ENCODE measurements at places on chromosomes 6 and 20.

- H3K4me3 ChIP-seq, result no peak overlapping the region
- no peaks in the 10 kb centered on the region for H3K36me3 ChIP-seq
- DNase-seq, result no peak
- no peak overlapping the region for H3K27ac ChIP-seq
- H3K4me1 ChIP-seq, result peaks cover 8% of the 10 kb centered on the region
- H3K27me3 ChIP-seq, result no peaks in the 10 kb centered on the region
These were observed 120.8 kb upstream of the BCLAF1 start for GRCh38 chr6:136410201-136411024.

GRCh38 chr20:3222635-3223600 lies 13.6 kb downstream of the ITPA start:
- H3K36me3 ChIP-seq, result no peaks in the 10 kb centered on the region
- peaks cover 25% of the 10 kb centered on the region for H3K4me1 ChIP-seq
- DNase-seq, result peak; percentile 66
- peak overlapping the region; percentile 39 for H3K27ac ChIP-seq

DNA sequence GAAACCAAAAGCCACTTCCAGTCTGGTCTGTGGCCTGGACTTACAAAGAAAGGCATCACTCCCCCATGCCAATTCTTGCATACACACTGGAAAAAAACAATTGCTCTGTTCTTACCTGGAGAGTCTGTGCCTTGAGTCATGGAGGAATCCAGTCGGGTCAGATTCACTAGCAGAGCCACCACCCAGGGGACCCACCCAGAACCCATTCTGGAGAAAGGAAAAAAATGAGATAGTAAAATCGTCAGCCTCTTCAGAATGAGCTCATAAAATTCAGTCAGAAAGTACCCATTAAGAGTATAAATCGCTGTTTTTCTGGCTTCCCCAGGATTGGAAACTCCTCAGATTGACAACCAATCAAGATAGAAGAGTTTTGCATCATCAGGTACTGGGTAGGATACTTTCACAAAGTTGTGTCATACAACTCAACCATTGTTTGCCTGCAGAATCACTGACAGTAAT lies at the start of gene HLA-DOB:
TSS of gene HLA-DOB (minus strand) at position 257 of the 459 bp plus-strand sequence. CDS start at position 206, 51 bp downstream.
- no peaks in the 10 kb centered on the region for H3K27me3 ChIP-seq
- peaks cover 81% of the 10 kb centered on the region for H3K4me1 ChIP-seq
- H3K27ac ChIP-seq, result peak within 1 kb of the TSS; percentile 97
- peaks cover 24% of the 10 kb centered on the region for H3K36me3 ChIP-seq

GRCh38 chr6:83546636-83547035 lies 34.3 kb downstream of the PRSS35 start:
- no peak overlapping the region for H3K27ac ChIP-seq
- peaks cover 15% of the 10 kb centered on the region for H3K36me3 ChIP-seq
- peaks cover 14% of the 10 kb centered on the region for H3K27me3 ChIP-seq
- no peak for DNase-seq
- no peak overlapping the region for H3K4me3 ChIP-seq

DNA sequence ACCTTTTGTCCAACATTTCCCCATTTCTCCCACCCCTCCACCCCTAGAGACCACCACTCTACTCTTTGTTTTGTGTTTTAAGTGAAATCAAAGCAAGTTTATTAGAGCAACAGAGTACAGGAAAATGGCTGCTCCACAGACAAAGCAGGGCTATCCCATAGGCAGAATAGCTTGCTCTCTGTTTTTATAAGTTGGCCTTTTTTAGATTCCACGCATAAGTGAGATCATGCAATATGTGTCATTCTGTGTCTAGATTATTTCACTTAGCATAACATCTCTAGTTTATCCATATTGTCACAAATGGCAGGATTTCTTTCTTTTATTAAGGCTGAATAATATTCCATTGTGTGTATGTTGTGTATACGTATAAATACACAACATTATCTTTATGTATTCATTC lies 30.1 kb upstream of the SMLR1 start:
- no peak overlapping the region for H3K4me3 ChIP-seq
- no peak for DNase-seq
- no peak overlapping the region for H3K27ac ChIP-seq
- no peaks in the 10 kb centered on the region for H3K27me3 ChIP-seq
- H3K4me1 ChIP-seq, result no peaks in the 10 kb centered on the region
- H3K36me3 ChIP-seq, result no peaks in the 10 kb centered on the region

- H3K4me3 ChIP-seq, result peak overlapping the region; percentile 49
- no peaks in the 10 kb centered on the region for H3K36me3 ChIP-seq
- H3K27me3 ChIP-seq, result no peaks in the 10 kb centered on the region
- H3K27ac ChIP-seq, result peak overlapping the region; percentile 63
These were observed 81.8 kb downstream of the KIF16B start for GRCh38 chr20:16491294-16491905.

- H3K4me3 ChIP-seq, result peak overlapping the region; percentile 71
- no peaks in the 10 kb centered on the region for H3K27me3 ChIP-seq
- H3K36me3 ChIP-seq, result no peaks in the 10 kb centered on the region
- no peak for DNase-seq
These were observed 58.0 kb downstream of the ZNF292 start for GRCh38 chr6:87213364-87213763.

- H3K27ac ChIP-seq, result no peak overlapping the region
- peaks cover 18% of the 10 kb centered on the region for H3K36me3 ChIP-seq
- no peak overlapping the region for H3K4me3 ChIP-seq
- H3K27me3 ChIP-seq, result peaks cover 25% of the 10 kb centered on the region
- no peak for DNase-seq
These were observed 121.6 kb upstream of the RALGAPA2 start for GRCh38 chr20:20834008-20834407.

DNA sequence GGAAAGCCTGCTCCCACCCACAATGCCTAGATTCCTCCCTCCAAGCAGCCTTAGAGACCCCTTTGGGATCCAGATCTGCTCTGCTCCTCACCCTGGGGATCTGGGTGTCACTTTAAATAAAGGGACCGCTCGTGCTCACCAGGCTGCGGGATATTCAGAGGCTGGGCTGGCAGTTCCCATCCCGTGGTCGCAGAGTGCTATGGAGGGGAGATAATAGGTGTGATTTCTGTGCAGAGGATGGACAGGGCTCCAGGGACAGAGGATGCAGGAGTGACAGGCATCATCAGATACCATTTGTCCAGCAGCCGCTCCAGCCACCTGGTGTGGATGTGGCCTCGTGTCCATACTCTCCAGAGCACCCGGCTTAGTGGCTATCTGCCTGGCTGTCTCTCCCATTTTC lies 415.9 kb upstream of the SULF2 start:
- H3K27ac ChIP-seq, result no peak overlapping the region
- no peak for DNase-seq
- H3K36me3 ChIP-seq, result no peaks in the 10 kb centered on the region
- no peak overlapping the region for H3K4me3 ChIP-seq

- H3K4me3 ChIP-seq, result no peak overlapping the region
- no peaks in the 10 kb centered on the region for H3K27me3 ChIP-seq
- H3K27ac ChIP-seq, result no peak overlapping the region
These were observed 184.6 kb downstream of the ATXN1 start for GRCh38 chr6:16576451-16577368.

DNA sequence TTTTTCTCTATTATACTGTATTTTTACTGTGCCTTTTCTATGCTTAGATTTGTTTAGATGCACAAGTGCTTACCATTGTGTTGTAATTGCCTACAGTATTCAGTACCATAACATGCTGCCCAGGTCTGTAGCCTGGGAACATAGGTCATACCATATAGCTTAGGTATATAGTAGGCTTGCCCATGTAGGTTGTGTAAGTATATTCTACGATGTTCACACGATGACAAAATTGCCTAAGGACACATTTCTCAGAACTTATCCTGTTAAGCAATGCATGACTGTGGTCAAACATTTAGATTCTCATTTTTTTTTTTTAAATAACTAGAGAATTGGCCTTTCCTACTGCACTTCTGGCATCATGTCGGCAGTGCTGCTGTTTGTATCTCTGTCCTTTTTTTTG lies 253.7 kb upstream of the SUPT3H start:
- no peak overlapping the region for H3K27ac ChIP-seq
- H3K4me3 ChIP-seq, result no peak overlapping the region
- no peak for DNase-seq

DNA sequence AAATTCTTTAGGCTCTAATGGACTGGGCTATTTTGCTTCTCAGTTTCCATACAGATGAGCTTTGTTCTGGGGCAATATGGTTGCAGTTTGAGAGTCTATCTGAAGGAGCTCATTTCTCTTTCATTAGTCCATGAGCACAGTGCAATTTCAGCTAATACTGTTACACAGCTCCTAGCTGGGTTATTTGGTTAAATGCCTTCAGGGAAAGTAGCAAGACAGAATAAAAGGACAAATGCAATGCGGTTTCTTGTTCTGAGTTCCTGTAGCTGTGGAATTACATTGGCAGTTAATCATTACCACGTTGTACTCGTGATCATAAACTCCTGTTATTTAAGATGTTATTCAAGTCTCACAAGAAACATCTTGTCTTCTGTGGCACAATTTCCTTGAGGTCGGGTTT lies 127.7 kb downstream of the BFSP1 start:
- H3K4me3 ChIP-seq, result no peak overlapping the region
- no peak for DNase-seq
- no peaks in the 10 kb centered on the region for H3K36me3 ChIP-seq
- no peak overlapping the region for H3K27ac ChIP-seq
- peaks cover 10% of the 10 kb centered on the region for H3K27me3 ChIP-seq

DNA sequence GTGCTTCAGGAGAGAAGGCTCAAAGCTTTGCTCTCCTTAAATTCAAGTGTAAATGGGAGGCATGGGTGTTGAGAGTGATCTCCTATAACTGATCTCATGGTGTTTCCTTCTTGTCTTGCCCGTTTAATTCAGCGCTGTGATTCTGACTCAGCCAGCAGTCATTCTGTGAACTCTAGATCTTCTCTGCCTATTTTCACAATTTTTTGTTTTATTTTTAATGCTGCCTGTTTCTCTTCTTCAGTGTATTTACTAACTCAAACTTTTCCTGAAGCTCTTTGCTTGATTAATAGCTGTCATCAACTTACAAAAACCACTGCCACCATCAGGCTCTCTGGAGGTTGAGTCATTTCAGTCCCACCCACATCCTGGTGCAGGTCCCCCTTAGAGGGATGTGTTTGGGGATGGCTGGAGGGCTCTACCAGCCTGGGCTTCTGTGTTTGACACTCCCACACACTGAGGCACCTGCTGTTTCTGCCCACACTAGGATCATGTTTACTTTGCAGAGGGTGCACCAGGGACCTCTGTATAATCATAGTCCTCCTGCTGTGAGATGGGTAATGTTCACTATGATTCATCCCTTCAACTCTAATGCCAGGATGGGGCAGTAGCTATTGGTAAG lies 94.0 kb downstream of the SHLD1 start:
- H3K4me3 ChIP-seq, result no peak overlapping the region
- peaks cover 15% of the 10 kb centered on the region for H3K4me1 ChIP-seq
- H3K36me3 ChIP-seq, result no peaks in the 10 kb centered on the region
- no peak overlapping the region for H3K27ac ChIP-seq
- H3K27me3 ChIP-seq, result no peaks in the 10 kb centered on the region
- no peak for DNase-seq

- no peak overlapping the region for H3K27ac ChIP-seq
- peaks cover 4% of the 10 kb centered on the region for H3K4me1 ChIP-seq
- no peak overlapping the region for H3K4me3 ChIP-seq
- peak; percentile 32 for DNase-seq
- no peaks in the 10 kb centered on the region for H3K36me3 ChIP-seq
These were observed 38.2 kb downstream of the KIAA1755 start for GRCh38 chr20:38222231-38222922.

DNA sequence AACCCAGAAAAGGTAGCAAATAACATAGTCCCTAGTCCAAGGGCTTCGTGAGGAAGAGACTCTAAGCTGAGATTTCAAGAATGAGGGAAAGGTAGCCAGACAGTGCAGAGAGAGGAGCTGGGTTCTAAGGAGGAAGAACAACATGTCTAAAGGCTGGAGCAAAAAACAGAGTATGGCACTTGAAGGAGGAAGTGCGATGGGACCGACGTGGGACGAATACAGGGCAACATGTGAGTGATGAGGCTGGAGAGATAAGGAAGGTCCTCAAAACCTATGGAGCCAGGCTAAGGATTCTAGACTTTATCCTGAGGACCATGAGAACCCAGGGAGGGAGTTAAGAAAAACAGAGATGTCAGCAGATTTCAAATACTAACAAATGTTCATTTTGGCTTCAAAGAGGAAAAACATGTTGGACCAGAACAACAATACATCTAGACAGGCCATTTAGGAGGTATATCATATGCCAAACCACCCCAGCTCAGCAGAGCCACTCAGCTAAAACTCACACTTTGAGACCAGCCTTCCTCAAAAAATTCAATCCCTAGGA lies 17.5 kb downstream of the ATXN1 start:
- DNase-seq, result no peak
- H3K4me3 ChIP-seq, result no peak overlapping the region
- no peaks in the 10 kb centered on the region for H3K36me3 ChIP-seq
- peaks cover 21% of the 10 kb centered on the region for H3K27me3 ChIP-seq
- no peaks in the 10 kb centered on the region for H3K4me1 ChIP-seq
- no peak overlapping the region for H3K27ac ChIP-seq

- H3K36me3 ChIP-seq, result no peaks in the 10 kb centered on the region
- H3K4me1 ChIP-seq, result no peaks in the 10 kb centered on the region
- DNase-seq, result no peak
- peaks cover 7% of the 10 kb centered on the region for H3K27me3 ChIP-seq
- H3K27ac ChIP-seq, result peak overlapping the region; percentile 51
These were observed 268.0 kb downstream of the TFAP2A start for GRCh38 chr6:10146715-10147451.

DNA sequence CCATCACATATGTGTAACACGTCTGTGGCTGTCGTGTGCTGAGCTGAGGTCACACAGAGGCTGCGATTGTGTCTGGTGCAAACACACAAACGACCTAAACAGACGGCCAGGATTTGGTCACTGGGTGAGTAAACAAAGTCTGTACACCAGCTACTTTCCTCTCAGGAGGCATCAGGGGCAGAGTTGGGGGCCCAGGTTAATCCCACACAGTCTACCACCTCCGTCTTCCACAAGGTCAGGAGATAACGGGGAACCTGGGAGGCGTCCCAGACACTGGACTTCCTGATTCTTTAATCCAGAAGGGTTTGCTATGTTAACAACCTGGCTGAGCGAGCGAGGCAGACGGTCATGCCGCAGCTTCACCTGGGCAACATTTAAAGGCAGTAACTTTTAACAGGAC lies 1.5 kb downstream of the DACT2 start:
- H3K27me3 ChIP-seq, result peaks cover 32% of the 10 kb centered on the region
- H3K36me3 ChIP-seq, result peaks cover 16% of the 10 kb centered on the region
- no peaks in the 10 kb centered on the region for H3K4me1 ChIP-seq
- no peak overlapping the region for H3K27ac ChIP-seq
- DNase-seq, result no peak

DNA sequence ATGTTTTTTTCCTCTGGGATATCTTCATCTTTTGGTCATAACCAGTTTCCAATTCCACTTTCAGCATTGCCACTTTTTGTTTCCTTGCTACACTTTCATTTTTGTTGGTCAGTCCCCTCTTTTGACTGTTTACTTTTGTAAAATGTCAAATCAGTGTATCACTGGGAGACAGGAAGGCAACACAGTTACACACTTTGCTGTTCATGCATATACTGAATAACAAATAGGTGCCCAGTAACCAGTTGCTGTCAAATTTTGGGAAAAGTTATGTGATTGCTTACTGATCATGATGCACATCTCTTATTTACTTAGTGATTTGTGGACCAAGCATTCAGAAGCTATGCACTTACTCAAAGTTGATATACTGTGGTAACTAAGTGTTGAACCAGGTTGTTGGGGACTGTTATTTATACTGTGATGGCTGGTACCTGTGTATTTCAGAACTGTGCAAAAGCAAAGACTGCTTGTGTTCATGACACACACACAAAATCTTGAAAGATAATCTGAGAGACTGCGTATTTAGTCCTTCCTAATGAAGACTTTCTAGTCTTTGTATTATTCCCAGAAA lies 41.0 kb downstream of the ZNF292 start:
- peak overlapping the region; percentile 43 for H3K27ac ChIP-seq
- H3K36me3 ChIP-seq, result no peaks in the 10 kb centered on the region
- no peaks in the 10 kb centered on the region for H3K27me3 ChIP-seq

Data from naive B cell (primary cell).